ENCODE measurements at places on chromosomes 7 and 10.

DNA sequence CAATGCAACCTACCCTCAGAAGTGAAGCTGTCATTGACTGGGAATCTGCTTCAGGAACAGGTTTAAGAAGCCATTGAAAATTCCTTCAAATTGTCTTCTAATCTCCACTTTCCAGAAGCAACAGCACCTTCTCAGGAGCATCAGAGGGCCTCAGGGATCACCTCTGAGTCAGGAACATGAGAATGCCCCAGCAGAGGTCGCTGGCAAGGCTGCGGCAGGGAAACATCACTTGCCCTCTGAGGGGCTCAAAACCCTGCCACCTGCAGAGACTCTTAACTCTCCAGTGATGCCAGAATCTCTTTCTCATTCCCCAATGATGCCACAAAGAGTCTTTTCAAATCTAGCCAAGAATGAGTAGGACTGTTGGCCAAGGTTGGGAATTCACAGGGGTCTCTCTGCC, 5.9 kb upstream of the MAPK8 start:
- no peak for DNase-seq

GRCh38 chr10:31549896-31550295, 230.9 kb downstream of the ZEB1 start:
- no peak for DNase-seq

DNA sequence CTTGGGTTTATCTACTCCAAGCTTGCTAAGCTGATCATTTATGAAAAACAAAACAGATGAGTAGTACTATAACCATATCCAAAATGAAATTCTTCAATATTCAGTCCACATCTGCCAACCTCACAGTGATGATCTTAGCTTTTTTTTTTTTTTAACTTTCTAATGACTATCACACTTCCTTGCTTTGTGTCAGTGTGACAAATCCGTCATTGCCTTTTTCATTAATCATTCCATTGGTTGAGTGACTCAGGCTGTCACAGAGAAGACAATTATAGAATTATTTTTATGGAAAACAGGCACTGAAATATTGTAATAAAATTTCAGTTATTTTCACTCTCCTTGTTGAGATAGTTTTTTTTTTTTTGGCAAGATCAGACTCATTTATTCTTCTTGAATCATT, 70.7 kb downstream of the CPVL start:
- DNase-seq, result no peak

DNA sequence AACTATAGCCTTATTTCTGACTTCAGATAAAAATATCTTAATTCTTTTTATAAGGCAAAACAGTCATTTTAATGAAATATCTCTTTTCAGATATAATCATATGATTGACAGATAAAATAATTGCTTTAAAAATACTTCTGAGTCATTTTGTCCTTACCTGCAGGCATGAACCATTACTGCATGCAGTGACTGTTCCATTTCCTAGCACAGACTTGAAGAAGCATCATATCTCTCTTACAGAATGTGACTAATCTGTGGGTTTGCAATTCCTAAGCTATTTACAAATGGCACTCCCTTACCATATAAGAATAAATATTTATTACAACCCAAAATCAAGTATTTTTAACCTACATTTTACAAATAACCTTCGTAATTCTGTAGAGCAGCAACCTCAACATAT, 120.7 kb downstream of the SRPK2 start:
- DNase-seq, result no peak

- peak; percentile 71 for DNase-seq
These were observed 122.7 kb downstream of the MAD1L1 start for GRCh38 chr7:2109936-2110609.

GRCh38 chr7:95863-96260, 96.5 kb upstream of the FAM20C start:
- no peak for DNase-seq

DNA sequence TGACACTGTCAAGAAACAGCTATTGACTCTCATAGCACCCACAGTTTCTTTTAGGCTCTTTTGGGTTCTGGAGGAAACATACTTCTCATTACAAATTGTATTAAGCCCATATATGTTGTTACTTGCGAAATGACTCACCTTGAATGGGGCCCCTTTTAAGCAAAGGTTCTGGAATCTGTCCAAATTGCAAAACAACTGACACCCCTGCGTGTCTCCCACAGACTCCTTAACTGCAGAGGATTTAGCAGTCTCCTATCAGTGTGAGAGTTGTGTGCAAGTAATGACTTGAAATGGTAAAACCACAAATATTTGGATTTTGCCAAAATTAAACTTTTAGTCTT, 192.3 kb downstream of the DNAJC1 start:
- DNase-seq, result no peak

- DNase-seq, result no peak
These were observed 19.3 kb downstream of the ZNF786 start for GRCh38 chr7:149071182-149071635.

DNA sequence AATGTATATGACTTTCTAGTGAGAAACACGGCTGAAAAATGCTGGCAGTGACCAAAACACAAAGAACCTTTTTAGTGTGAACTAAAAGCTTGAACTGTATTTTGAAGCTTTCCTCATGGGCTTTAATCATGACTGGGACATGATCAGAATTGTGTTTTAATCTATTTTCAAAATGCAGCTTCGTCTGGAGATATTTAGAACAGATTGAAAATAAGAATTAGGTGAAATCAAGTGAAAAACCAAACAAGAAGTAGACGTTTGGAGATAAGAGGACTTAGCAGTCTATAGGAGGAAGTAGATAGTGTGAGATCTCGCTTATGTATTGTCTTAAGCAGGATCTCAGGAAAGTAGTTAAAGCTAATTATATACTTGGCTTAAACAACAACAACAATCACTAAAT, 865.4 kb upstream of the MBL2 start:
- DNase-seq, result no peak

DNA sequence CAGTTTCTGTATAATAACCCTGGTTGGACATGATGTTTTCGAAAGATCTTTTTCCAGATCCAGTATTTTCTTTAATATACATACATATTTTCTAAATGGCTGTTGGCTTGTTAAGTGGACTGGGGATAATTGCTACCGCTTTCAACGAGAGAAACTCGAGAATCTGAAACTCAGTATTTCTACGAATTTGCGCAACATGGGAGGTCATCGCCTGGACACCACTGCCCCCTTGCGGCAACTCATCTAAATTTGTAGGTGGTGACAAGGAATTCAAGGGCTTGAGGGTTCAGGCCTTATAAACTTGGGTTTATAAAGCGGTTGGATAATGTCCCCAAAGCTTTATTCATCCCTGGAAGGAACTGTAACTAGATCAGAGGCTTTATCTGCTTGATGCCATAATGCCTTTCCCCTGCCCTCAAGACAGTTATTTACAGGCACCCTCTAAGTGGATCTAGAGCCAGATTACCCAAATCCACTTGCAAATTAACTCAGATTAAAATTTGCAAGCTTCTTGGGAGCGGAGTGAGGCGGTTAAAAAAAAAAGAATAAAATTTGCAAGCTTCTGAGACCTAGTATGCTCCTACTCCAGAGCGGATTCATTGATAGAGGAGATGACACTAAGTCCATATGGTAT, 21.3 kb upstream of the KCNK18 start:
- DNase-seq, result peak; percentile 19

- no peak for DNase-seq
These were observed 24.0 kb upstream of the EEPD1 start for GRCh38 chr7:36129048-36129534.

- DNase-seq, result no peak
These were observed 38.0 kb downstream of the INPP5A start for GRCh38 chr10:132575320-132576201.

DNA sequence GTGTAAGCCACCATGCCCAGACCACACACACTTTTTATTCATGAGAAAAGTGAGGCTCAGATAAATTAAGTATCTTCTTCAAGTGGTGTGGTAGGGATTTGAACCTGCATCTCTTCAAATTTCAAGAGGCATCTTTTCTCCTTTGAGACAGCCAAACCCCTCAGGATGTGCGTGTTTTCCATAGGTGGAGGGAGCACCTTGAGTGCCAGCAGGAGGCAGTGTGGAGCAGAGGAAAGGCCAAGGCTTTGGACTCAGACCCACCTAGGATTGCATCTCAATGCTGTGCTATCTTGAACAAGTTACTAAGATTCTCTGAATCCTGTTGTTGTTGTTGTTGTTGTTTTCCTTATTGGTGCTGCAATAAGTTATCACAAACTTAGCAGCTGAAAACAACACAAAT, 40.2 kb upstream of the MYL10 start:
- no peak for DNase-seq

DNA sequence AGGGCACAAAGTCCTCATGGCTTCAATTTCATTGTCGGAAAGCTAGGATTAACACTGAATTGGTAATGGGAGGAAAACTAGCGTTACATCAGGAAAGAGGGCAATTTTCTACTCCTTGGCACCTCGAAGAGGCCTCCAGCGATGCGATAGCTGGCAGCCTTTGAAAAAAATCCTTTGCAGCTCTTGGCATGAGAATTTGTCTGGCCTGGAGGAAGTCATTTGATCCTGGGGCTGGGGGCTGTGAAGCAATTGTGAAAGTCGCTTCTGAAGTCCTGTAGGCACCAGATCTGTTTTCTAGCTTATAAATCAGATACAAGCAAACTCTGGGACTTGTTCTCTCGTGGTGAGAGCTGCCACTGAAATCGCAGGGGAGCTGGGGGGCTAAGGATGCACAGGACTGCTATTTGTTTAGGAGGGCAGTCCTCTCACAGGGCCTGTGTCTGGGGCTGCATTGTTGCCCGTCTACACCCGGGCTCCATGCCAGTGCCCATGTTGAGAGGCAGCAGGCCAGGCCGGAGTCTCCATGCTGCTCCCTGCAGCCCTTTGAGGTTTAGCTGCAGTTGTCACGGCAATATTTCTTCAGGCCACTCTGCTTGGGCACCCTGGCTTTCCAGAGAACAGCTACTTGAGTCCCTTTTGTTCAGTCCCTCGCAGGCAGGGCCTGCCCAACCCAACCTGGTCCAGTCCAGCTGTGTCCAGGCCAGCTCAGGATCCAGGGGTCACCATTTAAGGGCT, 206.8 kb upstream of the LYZL1 start:
- DNase-seq, result no peak

GRCh38 chr10:51156926-51157325, 82.6 kb downstream of the PRKG1 start:
- peak; percentile 55 for DNase-seq

- DNase-seq, result no peak
These were observed 170.0 kb downstream of the PTPN20 start for GRCh38 chr10:47081264-47081663.

GRCh38 chr7:7265081-7266075, 83.0 kb downstream of the C1GALT1 start:
- DNase-seq, result no peak

DNA sequence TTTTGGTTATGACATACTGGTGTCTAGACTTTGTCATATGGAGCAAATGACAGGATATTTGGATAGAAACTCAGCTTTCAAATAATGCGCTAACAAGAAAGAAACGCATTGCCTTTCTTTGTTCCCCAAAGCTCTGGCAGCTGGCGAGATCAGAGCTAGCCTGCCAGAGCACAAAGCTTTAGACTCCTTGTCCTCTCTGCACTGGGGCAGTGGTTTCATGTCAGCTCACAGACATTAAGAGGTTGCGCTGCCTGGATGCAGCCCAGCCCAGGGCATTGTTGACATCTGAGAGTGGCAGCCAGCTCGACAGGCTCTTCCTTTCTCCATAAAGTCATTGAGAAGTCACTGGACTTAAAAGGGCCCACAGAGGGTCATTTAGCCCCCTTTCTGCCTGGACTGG, 212.0 kb downstream of the PLXNA4 start:
- DNase-seq, result no peak

DNA sequence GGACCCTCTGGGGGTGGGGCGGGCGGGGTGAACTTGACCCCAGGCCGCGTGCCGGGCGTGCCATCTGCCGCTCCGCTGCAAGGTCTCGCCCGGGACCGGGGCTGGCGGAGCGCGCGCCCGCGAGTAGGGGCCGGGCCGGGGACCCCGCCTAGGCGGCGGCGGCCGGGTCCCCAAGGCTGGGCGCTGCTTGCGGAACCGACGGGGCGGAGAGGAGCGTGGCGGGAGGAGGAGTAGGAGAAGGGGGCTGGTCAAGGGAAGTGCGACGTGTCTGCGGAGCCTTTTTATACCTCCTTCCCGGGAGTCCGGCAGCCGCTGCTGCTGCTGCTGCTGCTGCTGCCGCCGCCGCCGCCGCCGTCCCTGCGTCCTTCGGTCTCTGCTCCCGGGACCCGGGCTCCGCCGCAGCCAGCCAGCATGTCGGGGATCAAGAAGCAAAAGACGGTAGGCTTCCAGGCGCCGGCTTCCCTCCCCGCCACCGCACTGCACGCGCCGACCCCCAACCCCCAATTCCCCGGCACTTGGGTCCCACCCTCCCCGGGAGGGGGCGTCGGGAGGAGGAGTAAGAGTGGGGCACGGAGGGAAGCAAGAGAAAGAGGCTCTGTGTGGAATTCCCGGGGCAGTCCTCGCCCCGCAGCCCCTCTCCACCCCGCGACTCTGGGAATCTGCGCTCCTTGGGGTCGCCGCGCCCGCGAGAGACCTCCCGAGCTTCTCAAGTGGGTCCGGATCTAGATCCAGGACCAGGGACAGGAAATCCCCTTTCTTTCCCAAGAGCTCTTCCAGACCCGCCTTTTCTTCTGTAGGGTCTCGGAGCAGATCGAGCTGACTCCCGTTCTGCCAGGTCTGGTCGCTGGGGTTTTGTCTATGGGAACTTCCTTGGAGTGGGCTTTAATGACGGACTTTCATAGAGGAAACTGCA, at the start of gene PAPSS2:
Gene PAPSS2 (plus strand): TSS at position 308 of the 913 bp plus-strand sequence. CDS start 104 bp downstream, at position 412.
- DNase-seq, result no peak

All from HS-27A (cell line).